ENCODE measurements at places on chromosomes 3 and 15.

DNA sequence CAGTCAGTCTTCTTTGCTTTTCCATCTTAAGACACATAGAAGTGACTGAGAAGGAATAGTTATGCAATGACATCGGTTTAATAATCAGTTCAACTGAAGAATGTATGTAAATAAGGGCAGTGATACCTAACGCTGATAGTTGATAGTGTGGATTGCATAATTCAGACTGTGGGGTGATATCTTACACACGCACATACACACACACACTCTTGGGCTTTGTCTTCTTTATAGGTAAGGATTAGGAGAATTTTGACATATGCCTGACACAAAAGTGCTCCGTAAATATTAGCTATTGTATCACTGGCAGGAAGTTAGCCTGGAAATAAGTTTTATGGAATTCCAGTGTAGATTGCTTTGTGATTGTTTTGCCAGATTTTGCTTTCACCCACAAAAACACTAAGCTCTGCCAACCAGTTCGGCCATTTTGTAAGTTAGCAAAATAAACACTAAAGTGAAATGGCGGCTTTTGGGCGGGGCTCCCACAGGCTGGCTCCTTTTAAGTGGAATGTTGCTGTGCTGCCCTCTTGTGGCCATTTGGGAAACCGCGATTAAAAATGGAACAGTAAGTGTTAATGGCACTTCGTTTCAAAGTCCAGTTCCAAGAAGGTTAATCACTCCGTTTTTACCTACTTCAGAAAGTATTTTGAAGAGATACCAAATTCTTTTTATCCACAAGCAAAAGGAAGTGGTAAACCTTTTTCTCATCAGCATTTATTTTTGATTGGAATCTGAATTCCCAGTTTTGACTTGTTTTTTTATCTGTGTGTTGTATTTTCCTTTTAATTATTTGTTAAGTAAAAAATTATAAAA, 17.7 kb downstream of the CHD2 start:
- DNase-seq = peak; percentile 98

GRCh38 chr15:25783607-25784540, 79.3 kb downstream of the ATP10A start:
- peak; percentile 33 for DNase-seq

- DNase-seq = no peak
These were observed 94.7 kb downstream of the PIK3CB start for GRCh38 chr3:138740072-138740471.

DNA sequence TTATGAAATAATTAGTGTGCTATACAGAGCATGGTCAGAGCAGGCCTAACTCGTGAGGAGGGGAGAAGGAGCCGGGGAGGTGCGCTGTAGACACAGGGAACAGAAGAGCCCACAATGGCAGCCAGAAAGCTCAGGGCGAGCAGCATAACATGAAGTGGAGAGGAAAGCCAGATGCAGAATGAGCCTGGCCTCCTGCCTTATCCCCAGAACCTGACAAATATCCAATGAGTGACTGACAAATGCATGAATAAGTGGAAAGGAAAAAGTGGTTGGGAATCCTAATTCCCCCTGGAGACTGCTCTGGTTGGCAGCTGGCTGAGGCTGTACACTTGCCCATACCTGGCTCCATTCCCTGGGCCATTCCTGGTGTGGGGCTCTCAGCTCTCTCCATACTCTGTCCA, 9.2 kb upstream of the MST1R start:
- no peak for DNase-seq

DNA sequence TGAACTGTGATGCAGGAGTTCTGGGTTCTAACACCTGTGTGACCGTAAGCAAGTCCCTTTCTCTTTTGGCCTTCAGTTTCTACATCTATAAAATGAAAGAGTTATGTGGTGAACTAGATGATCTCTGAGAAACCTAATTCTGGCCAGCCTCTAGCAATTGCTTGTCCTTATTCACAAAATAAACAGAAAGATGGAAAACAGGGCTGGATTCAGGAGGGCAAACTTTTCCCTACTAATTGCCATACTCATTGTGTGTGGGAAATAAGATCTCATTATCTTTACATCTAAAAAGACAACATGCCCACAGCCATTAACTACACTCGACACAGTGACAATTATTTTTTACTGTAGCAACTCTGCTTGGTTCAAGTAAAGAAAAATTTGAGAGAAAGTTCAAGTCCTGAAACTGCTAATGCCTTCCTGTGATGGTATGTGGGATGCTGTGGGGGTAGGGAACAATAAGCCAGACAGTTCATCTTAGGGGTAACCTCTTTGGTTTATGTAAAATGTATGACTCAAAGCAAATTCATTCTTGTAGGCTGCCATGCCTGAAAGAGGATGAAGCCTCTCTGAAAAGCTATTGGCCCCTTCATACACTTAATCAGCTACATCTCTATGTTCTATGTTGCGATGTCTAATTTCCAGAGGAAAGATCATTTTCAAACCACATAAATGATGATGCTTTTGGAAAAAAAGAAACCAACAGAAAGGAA, 177.6 kb upstream of the BCL6 start:
- no peak for DNase-seq

- DNase-seq = no peak
These were observed 172.5 kb downstream of the POTEB3 start for GRCh38 chr15:21267671-21268395.

DNA sequence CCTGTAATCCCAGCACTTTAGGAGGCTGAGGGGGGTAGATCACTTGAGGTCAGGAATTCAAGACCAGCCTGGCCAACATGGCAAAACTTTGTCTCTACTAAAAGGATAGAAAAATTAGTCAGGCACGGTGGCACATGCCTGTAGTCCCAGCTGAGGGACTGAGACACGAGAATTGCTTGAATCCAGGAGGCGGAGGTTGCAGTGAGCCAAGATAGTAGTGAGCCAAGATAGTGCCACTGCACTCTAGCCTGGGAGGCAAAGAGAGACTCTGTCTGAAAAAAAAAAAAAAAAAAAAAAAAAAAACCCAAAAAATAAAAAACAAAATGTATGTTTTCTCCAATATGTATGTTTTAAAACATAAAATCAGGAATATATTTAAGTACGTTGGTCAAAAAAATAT, 16.3 kb downstream of the TARS3 start:
- DNase-seq = no peak

GRCh38 chr15:50590288-50590687, 43.8 kb upstream of the USP50 start:
- no peak for DNase-seq

- DNase-seq = no peak
These were observed 184.9 kb downstream of the APBA2 start for GRCh38 chr15:29070471-29071231.

- DNase-seq = no peak
These were observed 444.2 kb upstream of the GOLIM4 start for GRCh38 chr3:168539909-168540308.

- DNase-seq = no peak
These were observed 240.9 kb upstream of the STT3B start for GRCh38 chr3:31291818-31292217.

GRCh38 chr15:56963126-56963525, 44.7 kb downstream of the TCF12 start:
- no peak for DNase-seq

GRCh38 chr3:148990236-148990635, 1.1 kb upstream of the GYG1 start:
- DNase-seq = no peak
